ENCODE measurements at places on chromosomes 2 and 18.

DNA sequence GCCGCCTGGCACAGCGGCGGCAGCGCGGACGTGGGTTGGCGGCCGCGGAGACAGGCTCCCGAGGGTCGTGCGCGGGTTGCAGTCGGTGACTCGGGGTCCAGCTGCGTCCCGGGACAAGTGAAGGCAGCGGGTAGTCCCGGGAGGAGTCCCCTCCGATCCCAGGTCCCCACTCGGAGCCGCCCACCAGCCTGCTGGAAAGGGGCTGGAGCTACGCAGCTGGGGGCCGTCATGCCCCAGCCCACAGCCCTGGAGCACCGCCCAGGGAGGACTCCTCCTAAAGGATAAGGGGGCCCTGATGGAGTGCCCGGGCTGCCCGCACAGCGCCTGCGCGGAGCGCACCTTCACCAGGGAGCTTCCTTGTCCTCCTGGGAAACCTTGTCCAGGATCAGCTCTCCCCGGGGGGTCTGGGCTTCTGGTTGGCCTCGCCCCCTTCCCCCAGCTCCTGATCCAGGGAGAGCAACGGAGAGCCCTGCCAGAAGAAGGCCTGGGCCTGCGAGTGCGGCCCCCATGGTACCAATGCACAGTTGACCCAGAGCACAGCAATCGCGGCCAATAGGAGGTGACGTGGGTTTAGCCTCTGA is 25.9 kb upstream of the ALPP start:
- DNase-seq, result no peak

DNA sequence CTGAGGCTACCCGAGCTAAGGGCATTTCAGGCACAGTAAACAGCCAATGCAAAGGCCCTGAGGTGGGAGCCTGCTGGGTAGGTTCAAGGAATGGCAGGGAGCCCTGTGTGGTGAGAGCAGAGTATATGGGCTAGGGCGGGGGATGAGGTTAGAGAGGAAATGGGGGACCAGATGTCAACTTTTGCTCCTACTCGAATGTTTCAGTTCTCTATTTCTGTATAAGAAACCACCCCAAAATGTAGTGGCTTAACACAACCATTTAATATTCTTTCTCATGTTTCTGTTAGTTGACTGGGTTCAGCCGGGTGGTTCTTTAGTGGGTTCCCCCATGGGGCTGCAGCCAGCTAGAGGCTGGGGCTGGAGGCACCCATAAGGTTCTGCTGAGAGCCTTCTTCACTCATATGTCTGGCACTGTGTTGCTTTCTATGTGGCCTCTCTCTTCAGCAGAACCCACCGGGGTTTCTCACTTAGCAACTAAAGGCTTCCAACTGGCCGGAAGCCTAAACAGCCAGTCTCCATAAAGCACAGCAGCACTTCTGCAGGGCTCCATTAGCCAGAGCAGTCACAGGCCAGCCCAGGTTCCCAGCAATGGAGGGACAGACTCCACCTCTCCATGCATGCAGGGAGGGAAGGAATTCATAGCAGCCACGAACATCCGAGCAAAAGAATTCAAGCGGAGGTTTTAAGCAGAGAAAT is 5.6 kb upstream of the ATOH8 start:
- no peak for DNase-seq

GRCh38 chr2:188322569-188323551 is 31.2 kb downstream of the GULP1 start:
- DNase-seq, result peak; percentile 92

DNA sequence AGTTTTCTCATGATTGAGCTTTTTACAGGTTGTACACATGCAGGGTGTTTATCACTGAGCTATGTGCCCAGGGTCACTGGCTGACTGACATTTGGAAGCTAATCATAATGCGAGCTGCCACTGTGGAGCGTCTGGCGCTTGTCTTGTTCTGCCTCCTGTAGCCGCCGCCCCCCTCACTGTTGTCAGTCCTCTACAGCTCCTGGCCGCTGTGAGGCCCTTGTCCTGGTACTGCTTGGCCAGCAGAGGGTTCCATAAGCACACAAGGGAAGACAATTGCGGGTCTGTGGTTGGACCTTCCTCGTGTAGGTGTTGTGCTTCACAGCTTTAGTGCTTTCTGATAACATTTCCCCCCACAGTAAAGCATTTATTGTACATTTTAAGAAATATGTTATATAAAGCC is 105.6 kb upstream of the LDLRAD4 start:
- peak; percentile 35 for DNase-seq

DNA sequence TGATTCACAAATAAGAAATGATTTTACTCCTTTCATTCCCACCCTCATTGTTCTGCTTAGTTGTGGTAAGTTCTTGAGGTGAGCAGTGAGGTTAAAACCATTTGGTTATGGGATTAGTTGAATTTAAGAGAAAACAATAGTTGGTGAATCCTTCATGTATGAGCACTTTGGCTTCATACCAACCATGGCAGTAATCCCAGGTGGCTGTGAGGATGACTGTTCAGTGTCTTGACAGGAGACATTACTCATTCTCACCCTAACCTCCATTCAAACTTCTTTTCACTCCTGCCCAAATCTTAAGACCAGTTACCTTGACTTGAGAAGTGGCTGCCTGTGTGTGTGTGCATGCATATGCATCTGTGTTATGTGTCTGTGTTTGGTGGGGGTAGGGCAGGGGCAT is 143.1 kb downstream of the SETBP1 start:
- DNase-seq, result peak; percentile 91

DNA sequence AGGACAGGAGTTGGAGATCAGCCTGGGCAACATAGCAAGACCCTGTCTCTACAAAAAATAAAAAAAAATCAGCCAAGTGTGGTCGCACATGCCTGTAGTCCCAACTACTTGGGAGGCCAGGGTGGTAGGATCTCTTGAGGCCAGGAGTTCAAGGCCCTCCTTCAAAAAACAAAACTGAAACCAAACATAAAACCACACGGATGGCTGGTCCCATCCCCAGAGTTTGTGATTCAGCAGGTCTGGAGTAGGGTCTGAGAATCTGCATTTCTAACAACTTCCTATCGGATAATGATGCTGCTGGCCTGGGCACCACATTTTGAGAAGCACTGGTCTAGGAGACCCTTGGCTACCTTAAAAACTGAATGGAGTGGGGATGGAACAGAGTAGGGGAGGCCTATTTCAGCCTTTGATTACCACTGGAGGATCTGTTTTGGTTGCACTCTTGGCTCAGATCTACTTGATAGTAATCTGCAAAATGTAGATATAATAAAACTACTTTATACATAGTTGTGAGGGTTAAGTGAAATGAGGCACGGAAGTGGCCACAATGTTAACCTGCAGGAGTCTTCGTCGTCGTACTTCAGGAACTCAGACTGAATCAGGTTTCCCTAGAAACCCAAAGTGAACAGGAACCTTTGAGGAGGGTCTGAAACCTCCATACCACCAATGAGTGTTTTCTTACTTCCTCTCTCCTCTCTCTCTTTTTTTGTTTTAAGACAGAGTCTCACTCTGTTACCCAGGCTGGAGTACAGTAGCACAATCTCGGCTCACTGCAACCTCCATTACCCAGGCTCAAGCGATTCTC is 25.5 kb upstream of the NFE2L2 start:
- DNase-seq, result no peak

- DNase-seq, result no peak
Measured at GRCh38 chr2:202032846-202033316, 774 bp upstream of the FZD7 start.

DNA sequence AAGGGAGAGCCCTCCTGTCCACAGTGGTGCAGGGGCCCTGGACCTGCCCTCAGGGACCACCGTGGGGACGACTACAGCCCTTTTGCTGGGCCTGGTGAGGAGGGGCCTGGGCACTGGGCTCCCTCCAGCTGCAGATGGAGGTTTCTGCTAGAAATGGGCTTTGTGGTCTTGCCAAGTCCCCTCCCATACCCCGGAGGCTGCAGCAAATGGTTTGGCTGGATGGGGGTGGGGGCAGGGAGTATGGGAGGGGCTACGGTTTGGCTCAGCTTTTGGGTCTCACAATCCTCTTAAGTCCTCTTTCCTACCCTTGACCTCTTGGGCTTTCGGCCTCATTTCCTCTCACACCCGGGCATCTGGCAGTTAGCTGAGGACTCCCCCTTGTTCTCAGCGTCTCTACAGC is 21.7 kb downstream of the TET3 start:
- no peak for DNase-seq

DNA sequence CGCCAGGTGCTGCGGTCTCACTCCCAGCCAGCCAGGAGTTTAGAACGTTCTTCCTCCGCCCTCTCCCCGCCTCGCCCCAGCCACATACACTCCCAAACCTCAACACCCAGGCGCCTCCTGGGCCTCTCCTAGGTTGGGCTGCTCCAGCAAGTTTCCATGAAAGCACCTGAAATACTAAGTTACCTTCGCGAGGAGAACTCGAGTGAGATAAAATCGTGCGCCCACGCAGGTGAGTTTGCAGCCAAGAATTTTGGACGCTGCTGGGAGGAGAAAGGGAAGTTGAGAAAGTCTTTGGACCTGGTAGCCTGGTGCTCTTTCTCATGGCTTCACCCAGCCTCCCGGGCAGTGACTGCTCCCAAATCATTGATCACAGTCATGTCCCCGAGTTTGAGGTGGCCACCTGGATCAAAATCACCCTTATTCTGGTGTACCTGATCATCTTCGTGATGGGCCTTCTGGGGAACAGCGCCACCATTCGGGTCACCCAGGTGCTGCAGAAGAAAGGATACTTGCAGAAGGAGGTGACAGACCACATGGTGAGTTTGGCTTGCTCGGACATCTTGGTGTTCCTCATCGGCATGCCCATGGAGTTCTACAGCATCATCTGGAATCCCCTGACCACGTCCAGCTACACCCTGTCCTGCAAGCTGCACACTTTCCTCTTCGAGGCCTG is at the start of gene GPR39:
Gene GPR39, plus strand, starts transcription at position 83 of the 673 bp plus-strand sequence.
- no peak for DNase-seq

GRCh38 chr2:160325418-160325817 is 125.3 kb upstream of the ITGB6 start:
- no peak for DNase-seq

DNA sequence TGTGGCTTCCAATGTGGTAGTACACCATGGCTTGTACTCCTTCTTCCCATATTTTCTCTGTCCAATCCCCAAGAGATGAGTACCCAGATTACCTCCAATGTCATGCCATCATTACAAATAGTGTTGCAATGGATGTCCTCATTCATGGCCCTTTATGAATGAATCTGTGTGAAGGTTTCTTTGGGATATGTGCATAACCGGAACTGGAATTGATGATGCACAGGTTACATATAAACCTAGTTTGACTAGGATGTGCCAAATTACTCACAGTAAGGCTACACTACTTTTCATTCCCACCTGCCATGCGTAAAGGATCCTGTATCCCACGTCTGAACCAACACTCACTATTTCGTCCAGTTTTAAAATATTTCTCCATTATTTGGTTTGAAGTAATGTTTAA is 173.9 kb upstream of the CXCR4 start:
- no peak for DNase-seq

- no peak for DNase-seq
Measured at GRCh38 chr2:11930211-11930761, 183.9 kb downstream of the LPIN1 start.

DNA sequence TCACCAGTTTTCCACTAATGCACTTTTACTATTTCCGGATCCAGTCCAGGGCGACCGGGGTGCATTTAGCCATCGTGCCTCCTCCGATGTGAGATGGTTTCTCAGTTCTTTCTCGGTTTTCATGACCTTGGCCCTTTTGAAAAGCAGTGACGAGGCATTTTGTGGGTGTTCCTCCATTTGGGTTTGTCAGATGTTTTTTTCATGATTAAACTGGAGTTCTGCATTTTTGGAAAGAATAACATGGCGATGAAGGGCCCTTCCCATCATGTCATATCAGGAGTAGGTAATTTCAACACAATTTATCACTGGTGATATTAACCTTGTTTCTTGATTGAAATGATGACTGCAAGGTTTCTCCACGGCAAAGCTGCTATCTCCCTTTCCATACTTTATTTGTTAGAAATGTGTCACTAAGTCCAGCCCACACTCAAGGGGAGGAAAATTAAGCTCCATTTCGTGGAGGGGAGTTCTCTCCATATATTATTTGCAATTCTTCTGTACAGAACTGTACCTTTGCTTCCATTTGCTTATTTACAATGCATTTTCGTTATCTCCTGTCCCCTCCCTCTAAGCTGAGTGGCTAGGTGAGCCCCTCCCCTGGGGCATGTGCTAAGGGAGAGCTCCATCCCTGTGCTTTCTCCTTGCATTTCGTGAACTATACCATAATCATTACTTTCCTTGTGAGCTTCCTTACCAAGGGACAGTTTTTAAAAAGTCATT is 8.9 kb upstream of the KLF11 start:
- DNase-seq, result no peak

- no peak for DNase-seq
Measured at GRCh38 chr2:27955384-27956161, 65.0 kb downstream of the BABAM2 start.

- DNase-seq, result no peak
Measured at GRCh38 chr2:98579926-98580325, 28.4 kb downstream of the COA5 start.

GRCh38 chr2:241271706-241272302 is 43.7 kb downstream of the HDLBP start:
- peak; percentile 38 for DNase-seq

GRCh38 chr2:47512581-47513083 is 109.7 kb downstream of the MSH2 start:
- DNase-seq, result no peak

DNA sequence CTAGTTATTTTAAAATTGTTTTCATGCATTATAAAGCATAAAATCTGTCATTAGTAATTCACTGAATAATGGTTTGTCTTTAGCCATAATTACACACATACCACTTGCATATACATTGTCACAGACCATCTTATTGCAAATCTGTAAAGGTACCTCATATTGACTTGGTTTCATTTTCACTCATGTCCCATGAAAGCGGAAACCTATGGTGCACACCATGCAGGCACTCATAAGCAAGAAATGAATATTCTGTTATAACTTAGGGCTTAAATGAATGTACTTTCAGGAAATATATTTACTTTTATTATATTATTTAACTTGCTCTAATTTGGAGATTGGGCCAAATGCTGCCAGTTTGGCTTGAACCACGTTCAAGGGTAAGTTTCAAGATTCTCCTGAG is 29.2 kb upstream of the STK17B start:
- DNase-seq, result no peak

DNA sequence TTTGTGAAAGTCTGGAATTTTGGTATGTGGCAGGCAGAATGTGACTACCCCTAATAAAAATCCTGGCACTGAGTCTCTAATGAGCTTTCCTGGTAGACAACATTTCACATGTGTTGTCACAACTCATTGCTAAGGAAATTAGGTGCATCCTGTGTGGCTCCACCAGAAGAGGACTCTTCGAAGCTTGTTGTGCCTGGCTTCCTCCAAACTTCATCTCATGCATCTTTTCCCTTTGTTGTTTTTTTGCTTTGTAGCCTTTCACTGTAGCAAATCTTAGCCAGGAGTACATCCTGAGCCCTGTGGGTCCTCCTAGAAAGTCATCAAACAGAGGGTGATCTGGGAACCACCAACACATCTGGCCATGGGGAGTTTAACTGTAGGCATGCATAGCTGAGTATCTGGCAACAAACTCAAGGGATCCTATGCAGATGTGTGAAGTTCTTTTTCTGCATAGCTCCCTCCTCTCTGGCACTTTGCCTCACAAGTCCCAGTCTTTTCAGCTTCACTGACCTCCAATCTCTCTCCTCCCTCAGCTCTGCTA is 42.1 kb upstream of the SERTAD2 start:
- DNase-seq, result peak; percentile 35

All from astrocyte of the cerebellum (primary cell).